ENCODE measurements at places on chromosomes 4 and X. TPM values are rescaled to one million over a fixed set of nuclear protein-coding genes. Genes with fewer than 3 reads are reported as not detected.

SPANXD gene
- total RNA-seq = not detected

CYLC1 gene
- not detected for total RNA-seq

TCEAL2 gene
- 5.4 TPM for total RNA-seq

GC gene
- total RNA-seq = not detected

UGT2B11 gene
- total RNA-seq = not detected

MMRN1 gene
- 67.4 TPM for total RNA-seq

ALPK1 gene
- 34.3 TPM for total RNA-seq

BEX3 gene
- 124 TPM for total RNA-seq

NAA11 gene
- total RNA-seq = not detected

BGN gene
- total RNA-seq = 205 TPM

MAOA gene
- 176 TPM for total RNA-seq

POU4F2 gene
- total RNA-seq = not detected

ZDHHC15 gene
- total RNA-seq = 1.4 TPM

RADX gene
- 2.4 TPM for total RNA-seq

SLIT2 gene
- 181 TPM for total RNA-seq

RHOXF2B gene
- not detected for total RNA-seq

ZRSR2 gene
- total RNA-seq = 9.5 TPM

USP17L20 gene
- total RNA-seq = not detected

BANK1 gene
- total RNA-seq = 12.6 TPM

TMLHE gene
- total RNA-seq = 14.2 TPM

CSAG2 gene
- total RNA-seq = not detected

CFAP47 gene
- not detected for total RNA-seq

NLGN3 gene
- total RNA-seq = 0.69 TPM

DCAF12L2 gene
- not detected for total RNA-seq

ARMCX2 gene
- 36.0 TPM for total RNA-seq

PNMA5 gene
- total RNA-seq = not detected

NXF2B gene
- not detected for total RNA-seq

TEX13C gene
- not detected for total RNA-seq

PCDH11X gene
- total RNA-seq = not detected

COPS4 gene
- total RNA-seq = 24.3 TPM

PCDH7 gene
- 8.0 TPM for total RNA-seq

CXorf58 gene
- total RNA-seq = not detected

ATXN3L gene
- total RNA-seq = not detected

UGT2B15 gene
- total RNA-seq = not detected

MEPE gene
- total RNA-seq = not detected

CLTRN gene
- total RNA-seq = 0.90 TPM

ZIC3 gene
- total RNA-seq = not detected

PASD1 gene
- total RNA-seq = not detected

SNCA gene
- total RNA-seq = 12.1 TPM

ZCCHC12 gene
- 0.41 TPM for total RNA-seq

ETDA gene
- not detected for total RNA-seq

BTC gene
- total RNA-seq = 3.4 TPM

GPR50 gene
- not detected for total RNA-seq

CSAG3 gene
- total RNA-seq = not detected

VCX gene
- total RNA-seq = not detected

SMARCA1 gene
- total RNA-seq = 26.9 TPM

DCAF8L1 gene
- not detected for total RNA-seq

UGT8 gene
- 2.8 TPM for total RNA-seq

Data from upper lobe of right lung (tissue), 1 donor.